ENCODE measurements at places on chromosomes 12 and 14.

DNA sequence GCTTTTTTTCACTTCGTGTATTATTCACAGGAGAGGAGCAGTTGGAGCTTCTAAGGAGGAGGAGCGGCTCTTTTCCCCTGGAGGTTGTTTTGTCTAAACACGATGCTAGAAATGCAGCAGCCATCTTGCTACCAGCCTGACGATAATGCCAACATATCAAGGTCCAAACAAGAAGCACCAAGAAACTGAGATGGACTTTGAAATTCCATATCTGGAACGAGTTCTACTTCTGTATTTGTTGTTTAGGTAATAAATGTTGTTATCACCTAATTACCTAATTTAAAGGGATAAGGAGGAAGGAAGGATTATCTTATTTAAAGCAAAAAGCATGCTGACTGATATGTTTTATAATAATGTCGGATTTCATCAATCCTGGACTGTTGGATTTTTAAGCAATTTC lies 174.4 kb upstream of the TMPO start:
- DNase-seq, result no peak

GRCh38 chr14:60095781-60096450 lies 4.2 kb downstream of the PCNX4 start:
- DNase-seq, result no peak

DNA sequence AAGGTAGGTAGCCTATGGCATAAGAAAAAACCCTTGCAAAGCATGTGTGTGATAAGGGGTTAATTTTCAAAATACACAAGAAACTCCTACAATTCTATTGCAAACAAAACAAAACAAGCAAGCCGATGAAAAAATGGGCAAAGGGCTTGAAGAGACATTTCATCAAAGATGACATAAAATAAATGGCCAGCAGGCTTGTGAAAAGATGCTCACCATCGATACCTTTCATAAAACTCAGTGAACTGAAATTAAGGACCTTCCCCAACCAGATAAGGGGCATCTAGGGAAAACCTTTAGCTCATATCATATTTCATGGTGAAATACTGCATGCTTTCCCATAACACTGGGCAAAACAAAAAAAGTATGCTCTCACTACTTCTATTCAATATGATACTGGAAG lies 131.2 kb downstream of the PPM1H start:
- DNase-seq, result no peak

GRCh38 chr14:48857366-48857765 lies 728.8 kb downstream of the RPS29 start:
- DNase-seq, result no peak

GRCh38 chr14:54362089-54362504 lies 34.7 kb upstream of the CDKN3 start:
- DNase-seq, result no peak

DNA sequence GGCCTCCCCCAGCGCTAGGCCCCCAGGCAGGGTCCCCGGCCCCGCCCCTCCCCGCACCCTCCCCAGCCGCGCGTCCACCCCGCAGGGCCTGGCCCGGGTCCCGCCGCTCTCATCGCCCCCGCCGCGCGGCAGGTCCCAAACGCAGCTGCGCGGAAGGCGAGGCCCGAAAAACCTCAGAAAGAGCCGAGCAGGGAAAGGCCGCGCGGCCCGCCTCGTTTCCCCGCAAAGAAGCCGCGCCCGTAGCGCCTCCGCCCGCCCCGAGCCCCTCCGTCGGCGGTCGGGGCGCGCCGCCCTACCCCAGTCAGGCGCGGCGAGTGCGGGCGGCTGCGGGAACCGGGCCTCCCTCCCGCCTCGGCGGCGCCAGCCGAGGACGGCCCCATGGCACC lies 324 bp downstream of the POLE start:
- DNase-seq, result no peak

GRCh38 chr12:1213205-1213604 lies 222.2 kb downstream of the ERC1 start:
- no peak for DNase-seq

DNA sequence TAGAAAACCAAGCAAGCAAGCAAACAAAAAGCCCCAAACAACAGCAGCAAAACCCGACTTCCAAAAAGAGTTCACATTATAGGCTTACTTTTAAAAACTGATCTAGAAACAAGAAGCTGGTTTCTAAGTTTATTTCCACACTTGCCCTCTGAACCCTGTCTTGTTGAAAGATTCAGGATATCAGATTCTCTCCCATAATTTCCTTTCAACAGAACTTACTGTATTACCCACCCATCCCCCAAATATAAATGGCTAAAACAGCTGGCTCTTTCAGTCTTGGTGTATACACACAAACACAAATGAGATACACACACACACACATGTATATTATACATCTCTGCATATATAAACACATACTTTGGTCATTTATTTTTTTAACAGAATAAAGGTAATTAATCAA lies 460.9 kb downstream of the ZFP36L1 start:
- DNase-seq, result no peak

DNA sequence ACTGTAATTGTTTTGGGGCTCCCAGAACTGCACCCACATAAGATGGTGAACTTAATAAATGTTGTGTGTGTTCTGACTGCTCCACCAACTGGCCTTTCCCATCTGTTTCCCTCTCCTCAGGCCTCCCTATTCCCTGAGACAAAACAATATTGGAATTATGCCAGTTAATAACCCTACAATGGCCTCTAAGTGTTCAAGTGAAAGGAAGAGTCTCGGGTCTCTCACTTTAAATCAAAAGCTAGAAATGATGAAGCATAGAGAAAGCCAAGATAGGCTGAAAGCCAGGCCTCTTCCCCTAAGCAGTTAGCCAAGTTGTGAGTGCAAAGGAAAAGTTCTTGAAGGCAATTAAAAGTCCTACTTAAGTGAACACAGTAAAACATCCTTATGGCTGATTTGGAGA lies 13.4 kb downstream of the ACOT6 start:
- DNase-seq, result no peak

GRCh38 chr12:121799842-121800693 lies 3.7 kb upstream of the SETD1B start:
- DNase-seq, result peak; percentile 80

DNA sequence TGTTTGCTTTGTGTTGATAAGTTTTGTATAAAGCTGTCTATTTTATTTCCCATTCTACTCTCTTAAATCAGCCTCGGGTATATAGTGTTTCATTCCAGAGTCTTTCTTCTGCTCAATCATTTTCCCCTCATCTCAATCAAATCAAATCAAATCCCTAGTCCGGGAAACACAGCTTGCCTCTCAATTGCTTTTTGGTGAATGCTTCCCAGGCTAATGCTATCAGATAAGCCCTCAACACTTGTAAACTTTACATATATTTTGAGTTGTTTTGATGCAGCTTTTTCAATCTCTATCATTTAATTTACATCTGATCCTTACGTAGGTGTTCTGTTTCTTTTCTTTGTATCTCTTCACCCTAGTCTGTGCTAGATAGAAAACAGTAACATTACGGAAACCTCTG lies 416.7 kb upstream of the PDE3A start:
- DNase-seq, result no peak

DNA sequence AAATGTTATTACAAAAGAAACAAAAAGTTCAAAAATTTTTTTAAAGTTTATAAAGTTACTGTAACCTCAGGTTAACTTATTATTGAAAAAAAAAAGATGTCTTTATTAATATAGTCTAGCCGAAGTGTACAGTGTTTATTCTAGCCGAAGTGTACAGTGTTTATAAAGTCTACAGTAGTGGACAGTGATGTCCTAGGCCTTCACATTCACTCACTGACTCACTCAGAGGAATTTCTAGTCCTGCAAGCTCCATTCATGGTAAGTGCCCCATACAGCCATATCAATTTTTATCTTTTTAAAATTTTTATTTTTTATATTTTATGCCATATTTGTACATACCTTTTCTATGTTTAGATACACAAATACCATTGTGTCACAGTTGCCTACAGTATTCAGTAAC lies 10.4 kb downstream of the ATG2B start:
- DNase-seq, result no peak

- no peak for DNase-seq
Observed at GRCh38 chr12:24591079-24591626, 357.7 kb downstream of the BCAT1 start.

DNA sequence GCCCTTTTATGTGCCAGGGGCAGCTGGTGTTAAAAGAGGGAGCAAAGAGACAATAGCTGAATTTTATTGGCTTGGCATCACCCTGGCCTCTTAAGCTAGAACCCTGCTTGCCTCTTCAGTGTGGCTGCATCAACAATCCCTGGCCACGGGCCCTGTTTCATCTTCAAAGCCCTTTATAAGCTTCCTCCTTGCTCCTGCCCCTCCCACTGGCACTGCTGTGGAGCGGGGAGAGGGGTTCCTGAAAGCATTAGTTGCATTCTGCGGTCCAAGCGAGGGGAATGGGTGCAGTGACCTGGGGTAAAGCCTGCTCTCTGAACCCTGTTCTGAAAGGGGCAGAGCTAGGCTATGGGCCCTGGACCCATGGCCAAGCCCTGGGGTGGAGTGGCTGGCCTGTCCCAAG lies 220 bp upstream of the KRT83 start:
- DNase-seq, result no peak

DNA sequence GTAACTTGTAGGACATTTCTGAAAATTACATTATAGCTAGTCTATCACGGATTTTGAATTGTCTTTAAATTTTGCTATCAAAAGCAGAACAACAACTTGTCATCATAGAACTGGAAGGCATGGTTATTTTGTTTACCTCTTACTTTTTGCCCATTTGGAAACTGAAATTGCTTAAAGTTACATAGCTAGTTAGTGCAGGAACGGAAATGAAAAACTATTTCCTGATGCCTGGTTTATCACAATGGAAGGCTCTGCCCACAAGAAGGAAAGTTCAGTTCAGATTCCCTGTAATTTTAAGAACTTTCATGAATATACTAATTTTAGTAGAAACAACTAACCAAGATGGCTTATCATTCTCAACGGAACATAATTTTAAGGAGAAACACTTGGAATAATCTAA lies 427.7 kb downstream of the RAD51B start:
- DNase-seq, result no peak

DNA sequence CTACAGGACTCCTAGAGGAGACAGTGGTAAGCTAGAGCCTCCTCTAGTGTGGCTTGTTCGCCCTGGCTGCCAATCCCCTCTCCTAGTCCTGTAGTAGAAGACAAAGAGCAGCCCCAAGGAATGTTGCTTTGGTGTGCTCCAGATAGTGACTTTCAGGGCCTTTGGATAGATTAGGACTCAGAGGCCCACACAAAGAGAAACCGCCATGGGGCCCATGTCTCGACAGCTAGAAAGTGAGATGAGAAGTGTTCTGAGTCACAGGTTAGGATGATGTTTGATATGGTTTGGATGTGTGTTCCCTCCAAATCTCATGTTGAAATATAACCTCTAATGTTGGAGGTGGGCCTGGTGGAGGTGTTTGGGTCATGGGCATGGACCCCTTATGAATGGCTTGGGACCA lies 51.8 kb upstream of the JDP2 start:
- DNase-seq, result no peak

DNA sequence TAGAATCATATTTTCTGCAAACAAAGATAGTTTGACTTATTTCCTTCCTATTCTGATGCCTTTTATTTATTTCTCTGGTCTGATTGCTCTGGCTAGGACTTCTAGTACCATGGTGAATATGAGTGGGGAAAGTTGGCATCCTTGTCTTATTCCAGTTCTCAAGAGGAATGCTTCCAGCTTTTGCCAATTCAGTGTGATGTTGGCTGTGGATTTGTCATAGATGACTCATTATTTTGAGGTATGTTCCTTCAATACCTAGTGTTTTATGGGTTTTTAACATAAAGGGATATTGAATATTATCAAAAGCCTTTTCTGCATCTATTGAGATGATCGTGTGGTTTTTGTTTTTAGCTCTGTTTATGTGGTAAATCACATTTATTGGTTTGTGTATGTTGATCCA lies 139.4 kb upstream of the CNTN1 start:
- no peak for DNase-seq

DNA sequence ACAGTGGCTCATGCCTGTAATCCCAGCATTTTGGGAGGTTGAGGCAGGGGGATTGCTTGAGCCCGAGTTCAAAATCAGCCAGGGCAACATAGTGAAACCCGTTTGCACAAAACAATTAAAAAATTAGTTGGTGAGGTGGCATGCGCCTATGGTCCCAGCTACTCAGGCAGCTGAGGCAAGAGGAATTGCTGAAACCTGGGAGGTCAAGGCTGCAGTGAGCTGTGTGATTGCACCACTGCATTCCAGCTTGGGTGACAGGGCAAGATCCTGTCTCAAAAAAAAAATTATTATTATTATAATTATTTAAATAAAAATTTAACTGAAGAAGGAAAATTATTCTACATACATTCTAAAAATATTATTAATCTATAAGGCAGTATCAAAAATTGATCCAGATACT lies 164.1 kb downstream of the ITPR2 start:
- no peak for DNase-seq

All from CD4-positive, alpha-beta T cell treated with Interleukin-4 for 4 hours (primary cell).